ENCODE measurements at places on chromosomes 13 and 19.
A peak's percentile ranks its signal among the peaks of the same experiment; 100 is the strongest.

DNA sequence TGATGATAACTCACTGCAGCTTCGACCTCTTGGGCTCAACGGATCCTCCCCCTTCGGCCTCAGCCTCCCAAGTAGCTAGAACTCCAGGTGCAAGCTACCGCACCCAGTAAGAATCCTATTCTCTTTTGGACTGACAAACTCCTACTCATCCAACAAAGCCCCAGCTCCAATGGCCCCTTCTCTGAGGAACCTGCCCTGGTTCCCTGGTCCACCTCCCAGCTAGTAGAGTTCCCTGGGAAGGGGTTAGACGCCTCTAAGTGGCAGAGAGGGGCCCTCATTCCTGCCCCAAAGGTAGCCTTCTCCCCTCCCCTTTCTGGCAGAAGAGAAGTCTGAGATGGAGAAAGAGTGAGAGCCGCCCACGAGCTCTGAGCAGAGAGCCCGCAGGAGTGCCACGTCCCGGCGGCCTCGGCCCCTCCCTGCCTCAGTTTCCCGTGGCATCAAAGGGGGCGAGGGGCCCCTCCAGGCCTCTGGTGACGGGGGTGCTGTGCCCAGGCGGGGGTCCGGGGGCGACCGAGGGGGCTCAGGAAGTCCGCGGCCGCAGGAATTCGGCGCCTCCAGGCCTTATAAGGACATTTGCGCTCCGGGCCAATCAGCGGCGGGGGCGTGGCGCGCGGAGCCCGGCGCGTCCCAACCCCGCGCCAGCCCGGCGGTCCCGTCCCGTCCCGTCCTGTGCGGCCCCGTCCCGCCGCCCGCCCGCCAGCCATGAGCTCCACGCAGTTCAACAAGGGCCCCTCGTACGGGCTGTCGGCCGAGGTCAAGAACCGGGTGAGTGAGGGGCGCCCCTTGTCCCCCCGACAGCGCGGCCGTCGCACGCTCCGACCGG lies at the start of gene CNN2:
CNN2 (plus strand) TSS at position 649 of the 823 bp plus-strand sequence; CDS start at position 703, 54 bp downstream.
- peak; percentile 83 for DNase-seq

DNA sequence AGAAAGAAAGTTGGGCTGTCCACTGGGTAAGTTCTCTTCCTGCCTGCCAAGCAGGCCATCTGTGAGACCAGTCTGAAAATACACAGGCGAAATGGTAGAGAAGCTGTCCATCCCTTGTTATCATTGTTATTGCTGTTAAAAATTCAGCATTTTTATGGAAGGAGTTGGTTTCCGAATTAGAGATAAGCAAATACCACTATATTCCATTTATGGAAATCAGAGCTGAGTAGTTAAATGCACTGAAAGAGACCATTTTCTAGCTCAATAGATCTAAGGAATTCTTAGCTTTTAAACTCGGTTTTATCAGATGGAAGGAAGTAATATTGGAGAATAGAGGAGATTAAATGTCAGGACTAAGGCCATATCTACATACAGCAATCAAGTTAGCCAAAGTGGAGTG lies 40.7 kb downstream of the MZT1 start:
- DNase-seq = no peak

- no peak for DNase-seq
Observed at GRCh38 chr19:20359933-20360720, 193.1 kb downstream of the ZNF486 start.

- DNase-seq = peak; percentile 88
Observed at GRCh38 chr19:49555600-49556411, 24.6 kb downstream of the NOSIP start.

GRCh38 chr13:93345770-93346169 lies 119.2 kb downstream of the GPC6 start:
- no peak for DNase-seq

GRCh38 chr19:49913720-49914119 lies 15.3 kb upstream of the ATF5 start:
- no peak for DNase-seq

Data from neuronal stem cell (in vitro differentiated cells).